ENCODE measurements at places on chromosomes 7 and 10. TPM values are rescaled to one million over a fixed set of nuclear protein-coding genes. Genes with fewer than 3 reads are reported as not detected.
A peak's percentile ranks its signal among the peaks of the same experiment; 100 is the strongest.

- DNase-seq, result no peak
Measured at GRCh38 chr7:85750454-85750949, 563.6 kb upstream of the SEMA3D start.

- no peak for DNase-seq
Measured at GRCh38 chr10:119680050-119680449, 28.9 kb downstream of the BAG3 start.

GRCh38 chr10:131635564-131636015, 265.2 kb upstream of the PPP2R2D start:
- DNase-seq, result no peak

The DENND10 gene
- 40.3 TPM for polyA plus RNA-seq

- DNase-seq, result no peak
Measured at GRCh38 chr10:103807996-103808395, 47.4 kb downstream of the SH3PXD2A start.

- no peak for DNase-seq
Measured at GRCh38 chr7:93622036-93623033, 47.8 kb upstream of the CALCR start.

- no peak for DNase-seq
Measured at GRCh38 chr7:72309476-72309875, 102.7 kb downstream of the CALN1 start.

The PGAM2 gene
- polyA plus RNA-seq, result not detected

The TMEM176B gene
- polyA plus RNA-seq, result not detected

DNA sequence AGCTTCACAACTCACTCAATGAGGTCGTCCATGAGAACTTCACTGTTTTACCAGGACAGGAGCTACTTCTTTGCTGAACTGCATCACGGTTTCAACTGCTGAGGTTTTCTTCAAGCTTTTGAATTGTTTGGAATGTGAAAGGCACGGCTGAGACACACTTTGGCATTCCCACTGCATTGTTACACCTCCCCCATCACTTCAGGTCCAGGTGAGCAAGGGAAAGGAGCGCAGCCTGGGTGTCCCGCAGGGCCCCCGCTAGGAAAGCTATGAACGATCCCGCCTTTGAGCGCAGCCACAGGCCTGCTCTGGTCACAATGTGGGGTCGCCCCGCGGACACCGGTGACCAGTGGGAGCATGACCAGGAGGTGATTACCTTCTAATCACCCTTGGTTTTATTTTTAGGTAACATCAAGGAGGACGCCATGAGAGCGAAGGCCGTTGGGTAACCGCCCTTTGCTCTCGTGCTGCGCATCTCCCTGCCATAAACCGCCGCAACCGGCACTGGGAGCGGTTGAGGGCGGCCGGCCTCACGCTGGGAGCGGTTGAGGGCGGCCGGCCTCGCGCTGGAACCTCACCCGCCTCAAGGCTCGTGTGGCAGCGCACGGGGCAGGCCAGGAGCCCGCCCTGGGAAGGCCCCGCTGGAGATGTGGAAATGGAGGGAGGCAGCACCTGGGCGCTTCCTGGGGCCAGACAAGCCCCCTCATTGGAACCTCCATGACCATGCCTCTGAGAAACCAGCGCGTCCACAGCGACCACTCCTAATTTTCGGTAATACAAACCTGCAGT, 50.9 kb upstream of the SGMS1 start:
- no peak for DNase-seq

DNA sequence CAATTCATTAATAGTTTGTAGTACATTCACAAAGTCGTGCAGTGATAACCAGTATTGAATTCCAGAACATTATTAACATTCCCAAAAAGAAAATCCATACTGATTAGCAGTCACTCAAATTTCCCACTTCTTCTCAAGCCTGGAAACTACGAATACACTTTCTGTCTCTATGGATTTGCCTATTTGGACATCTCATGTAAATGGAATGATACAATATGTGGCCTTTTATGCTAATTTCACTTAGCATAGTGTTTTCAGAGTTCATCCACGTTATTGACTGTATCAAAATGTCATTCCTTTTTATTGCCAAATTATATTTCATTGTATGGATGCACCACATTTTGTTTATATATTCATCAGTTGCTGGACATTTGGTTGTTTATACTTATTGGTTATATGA, 78.8 kb downstream of the STK31 start:
- DNase-seq, result peak; percentile 6

The SLC13A4 gene
- 3.4 TPM for polyA plus RNA-seq

GRCh38 chr10:14609178-14609577, 165.5 kb downstream of the FAM107B start:
- no peak for DNase-seq

DNA sequence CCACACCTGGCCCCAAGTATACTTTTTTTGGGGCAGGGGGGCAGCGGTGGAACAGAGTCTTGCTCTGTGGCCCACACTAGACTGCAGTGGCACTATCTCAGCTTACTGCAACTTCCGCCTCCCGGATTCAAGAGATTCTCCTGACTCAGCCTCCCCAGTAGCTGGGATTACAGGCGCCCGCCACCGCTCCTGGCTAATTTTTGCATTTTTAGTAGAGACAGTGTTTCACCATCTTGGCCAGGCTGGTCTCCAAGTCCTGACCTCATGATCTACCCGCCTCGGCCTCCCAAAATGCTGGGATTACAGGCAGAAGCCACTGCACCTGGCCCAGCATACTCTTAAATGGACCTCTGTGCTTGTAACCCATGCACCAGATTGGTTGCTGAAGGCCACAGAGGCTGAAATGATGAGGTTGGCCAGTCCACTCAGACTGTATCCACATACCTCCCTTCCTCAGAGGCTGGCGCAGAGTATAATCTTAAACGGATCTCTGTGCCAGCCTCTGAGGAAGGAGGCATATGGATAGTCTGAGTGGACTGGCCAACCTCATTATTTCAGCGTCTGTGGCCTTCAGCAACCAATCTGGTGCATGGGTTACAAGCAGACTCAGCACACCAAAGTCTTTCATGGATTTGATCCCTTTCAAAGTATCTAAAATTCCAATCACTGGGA, 3.0 kb downstream of the CALN1 start:
- DNase-seq, result no peak

DNA sequence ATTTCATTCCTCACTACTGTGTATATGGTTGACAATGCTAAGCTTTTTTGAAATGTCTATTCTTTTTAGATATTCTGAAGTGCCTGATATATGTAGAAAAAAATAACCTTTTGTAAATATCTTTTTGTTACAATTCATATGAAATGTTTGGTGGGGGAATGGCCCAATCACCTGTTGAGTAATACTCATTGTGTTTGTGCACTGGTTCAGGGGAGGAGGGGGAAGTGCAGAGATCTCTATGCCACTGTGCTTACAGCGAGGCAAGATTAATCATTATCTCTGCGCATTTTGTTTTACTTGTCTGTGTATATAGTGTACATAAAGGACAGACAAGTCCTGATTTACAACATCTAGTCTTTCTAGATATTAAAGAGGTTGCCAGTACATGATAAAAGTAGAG, 25.2 kb downstream of the NUP42 start:
- DNase-seq, result no peak

The GAD2 gene
- not detected for polyA plus RNA-seq

The IFIT2 gene
- 7.9 TPM for polyA plus RNA-seq

The STEAP1 gene
- polyA plus RNA-seq, result 3.1 TPM

The PHYH gene
- 31.6 TPM for polyA plus RNA-seq

DNA sequence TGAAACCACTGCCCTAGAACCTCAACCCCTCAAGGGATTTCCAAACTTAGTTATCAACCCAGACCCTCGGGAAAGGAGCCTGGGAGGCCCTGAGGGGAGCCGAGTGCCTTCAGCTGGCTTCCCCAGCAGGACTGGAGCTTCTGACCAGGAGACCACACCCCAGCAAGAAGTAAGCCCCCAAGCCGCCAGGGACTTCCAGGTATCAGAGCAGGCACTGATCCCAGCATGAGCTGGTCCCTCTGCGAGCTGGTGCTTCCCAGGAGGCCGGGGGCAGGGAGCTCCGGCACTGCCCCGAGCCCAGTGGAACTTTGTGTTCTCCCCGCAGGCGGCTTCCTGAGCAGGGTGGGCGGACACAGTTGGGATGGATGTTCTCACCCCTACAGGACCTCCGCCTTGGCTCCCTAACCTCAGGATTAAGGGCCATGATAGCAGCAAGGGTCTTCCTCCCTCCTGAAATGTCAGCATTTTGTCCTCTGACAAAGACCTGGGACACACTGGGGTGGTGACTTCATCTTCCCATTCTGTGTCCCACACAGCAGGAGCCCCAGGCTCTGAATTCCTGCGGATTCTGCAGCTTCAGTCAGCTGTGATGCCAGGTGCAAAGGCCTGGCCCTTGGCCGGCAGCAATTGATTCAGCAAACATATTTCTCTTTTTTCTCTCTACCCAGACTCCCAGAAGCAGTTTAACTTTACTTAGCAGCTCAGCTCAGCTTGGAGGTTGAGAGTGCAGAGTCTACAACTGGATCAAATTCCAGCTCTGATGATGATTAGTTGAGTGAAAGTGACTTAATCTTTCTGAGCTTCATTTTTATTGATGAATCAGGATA, 11.6 kb downstream of the ATP6V0E2 start:
- peak; percentile 53 for DNase-seq

The ANKRD61 gene
- polyA plus RNA-seq, result 1.1 TPM

DNA sequence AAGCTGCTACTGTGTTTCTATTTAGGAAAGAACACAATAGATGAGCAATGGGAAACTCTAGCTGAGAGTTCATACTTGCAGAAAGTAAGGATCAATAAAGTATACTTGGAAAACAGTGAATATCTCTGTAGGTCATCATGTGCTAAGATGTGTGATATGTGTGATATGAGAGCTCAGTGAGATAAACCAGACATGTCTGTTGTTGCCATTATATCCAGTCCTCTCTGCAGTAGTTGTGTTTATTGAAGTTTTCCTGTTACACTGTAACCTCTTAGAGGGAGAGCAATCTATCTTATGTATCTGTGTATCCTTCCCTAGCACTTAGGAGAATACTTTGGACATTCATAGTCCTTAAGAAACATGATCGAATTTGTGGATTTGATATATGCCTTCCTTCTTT, 19.1 kb downstream of the TRUB1 start:
- no peak for DNase-seq

DNA sequence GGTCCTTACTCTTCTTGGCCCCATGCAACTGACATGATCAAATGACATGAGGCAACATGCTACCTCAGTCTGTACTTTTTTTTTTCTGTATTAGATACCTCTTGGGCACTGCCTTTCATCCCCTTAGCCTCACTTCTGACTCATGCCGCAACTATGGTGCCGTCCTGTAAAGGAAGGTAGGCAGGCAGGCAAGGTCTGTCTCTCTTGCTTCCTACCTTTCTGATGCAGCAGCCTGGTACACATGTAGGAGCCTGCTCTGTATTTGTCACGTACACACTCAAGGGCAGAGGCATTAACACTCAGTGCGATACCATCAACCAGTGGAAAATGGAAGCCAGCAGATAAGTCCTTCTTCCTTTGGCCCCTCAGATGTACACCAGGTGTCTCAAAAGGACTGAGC, 146.7 kb downstream of the ATE1 start:
- DNase-seq, result no peak

DNA sequence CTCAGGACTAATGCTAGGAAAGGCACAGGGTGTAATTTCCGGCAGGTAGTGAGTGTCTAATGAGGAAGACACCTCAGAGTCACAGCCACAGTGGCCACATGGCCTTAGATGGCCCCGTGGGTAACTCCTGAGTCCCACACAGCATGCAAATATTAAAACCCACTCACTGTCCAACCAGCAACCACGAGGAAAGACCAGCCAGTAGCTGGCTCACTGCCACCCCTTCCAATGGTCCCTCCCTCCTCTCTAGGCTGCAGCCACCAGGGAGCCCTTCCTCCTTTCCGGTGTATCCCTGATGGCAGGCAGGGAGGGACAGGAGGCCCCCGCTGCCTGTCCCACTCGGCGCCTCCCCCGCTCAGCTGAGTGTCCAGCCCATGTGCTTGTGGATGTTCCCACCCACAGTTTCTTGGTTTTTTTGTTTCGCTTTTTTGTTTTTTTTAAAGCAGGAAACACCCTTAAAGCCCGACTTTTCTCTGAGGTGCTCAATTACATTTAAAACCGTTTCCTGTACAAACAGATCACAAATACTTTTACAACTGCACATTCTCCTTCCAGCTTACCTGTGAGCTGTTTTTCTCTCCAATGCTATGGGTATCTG, 9.2 kb downstream of the BNIP3 start:
- DNase-seq, result no peak

DNA sequence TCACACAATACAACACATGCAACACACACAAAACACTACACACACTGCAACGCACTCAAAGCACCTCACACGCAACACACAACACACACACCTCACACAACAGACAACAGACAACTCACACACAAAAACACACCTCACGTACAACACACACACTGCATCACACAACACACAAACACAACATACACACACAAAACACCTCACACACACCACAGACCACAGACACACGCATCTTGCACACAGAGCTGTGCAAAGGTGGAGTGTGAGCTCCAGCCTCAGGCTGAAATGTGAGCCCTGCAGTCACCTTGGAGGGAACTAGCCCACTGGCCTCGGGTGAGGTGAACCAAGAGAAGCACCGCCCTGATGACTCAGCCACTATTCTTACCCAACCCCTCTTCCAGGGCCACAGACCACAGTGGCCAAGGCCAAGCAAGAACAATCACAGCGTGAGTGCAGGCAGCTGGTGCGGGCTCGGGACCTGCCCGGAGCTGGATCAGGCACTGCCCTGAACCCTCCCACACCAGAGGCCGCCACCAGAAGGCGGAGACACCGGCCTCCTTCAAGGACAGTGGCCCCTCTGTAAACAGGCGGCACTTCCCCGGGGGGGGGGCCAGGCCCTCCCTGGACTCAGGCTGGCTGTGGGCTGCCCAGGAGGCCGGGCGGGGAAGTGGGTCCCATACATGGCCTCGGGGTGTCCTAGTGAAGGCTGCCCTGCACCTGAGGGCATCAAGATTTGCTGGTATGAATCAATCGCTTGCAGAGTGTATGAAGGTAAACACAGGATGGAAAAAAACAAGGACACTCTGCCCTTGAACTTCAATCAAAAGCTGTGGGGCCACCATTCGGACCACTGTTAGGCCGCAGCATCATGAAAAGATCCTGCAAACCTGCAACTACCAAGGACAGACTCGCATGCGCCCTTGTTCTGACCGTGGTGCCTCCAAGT, 106.7 kb downstream of the TNS3 start:
- no peak for DNase-seq

DNA sequence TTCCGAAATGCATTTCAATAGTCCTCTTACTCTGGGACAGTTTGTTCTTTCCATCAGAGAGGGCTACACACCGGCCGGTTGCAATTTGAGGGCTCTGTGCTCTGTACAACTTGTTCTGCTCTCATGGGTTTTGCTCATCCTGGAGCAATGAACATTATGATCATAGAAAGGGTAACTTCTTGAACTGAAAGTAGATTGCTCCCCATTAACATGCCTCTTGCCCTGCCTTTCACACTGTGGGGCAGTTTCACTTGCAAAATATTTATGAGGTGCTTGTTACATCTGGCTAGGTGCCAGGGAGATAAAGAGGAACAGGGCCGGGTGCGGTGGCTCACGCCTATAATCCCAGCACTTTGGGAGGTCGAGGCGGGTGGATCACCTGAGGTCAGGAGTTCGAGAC, 97.3 kb upstream of the MPP7 start:
- DNase-seq, result no peak

DNA sequence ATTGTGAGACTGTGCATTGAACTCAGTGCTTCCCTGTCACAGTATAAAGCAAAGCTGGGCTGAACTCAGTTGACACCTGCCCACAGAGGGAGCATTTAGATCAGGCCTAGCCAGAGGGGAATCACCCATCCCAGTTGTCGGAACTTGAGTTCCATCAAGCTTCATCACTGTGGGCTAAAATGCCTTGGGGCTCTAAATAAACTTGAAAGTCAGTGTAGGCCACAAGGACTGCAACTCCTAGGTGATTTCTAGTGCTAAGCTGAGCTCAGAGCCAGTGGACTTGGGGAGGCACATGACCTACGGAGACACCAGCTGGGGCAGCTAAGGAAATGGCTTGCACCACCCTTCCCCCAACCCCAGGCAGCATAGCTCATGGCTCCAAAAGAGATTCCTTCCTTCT, 7.7 kb upstream of the ABCB4 start:
- DNase-seq, result no peak

Measured in muscle of arm (tissue), 14 donors.